ENCODE measurements at places on chromosomes 2 and 18. TPM values are rescaled to one million over a fixed set of nuclear protein-coding genes. Genes with fewer than 3 reads are reported as not detected.

The ACOXL gene
- 0.58 TPM for total RNA-seq

The MATN3 gene
- total RNA-seq = 7.6 TPM

DNA sequence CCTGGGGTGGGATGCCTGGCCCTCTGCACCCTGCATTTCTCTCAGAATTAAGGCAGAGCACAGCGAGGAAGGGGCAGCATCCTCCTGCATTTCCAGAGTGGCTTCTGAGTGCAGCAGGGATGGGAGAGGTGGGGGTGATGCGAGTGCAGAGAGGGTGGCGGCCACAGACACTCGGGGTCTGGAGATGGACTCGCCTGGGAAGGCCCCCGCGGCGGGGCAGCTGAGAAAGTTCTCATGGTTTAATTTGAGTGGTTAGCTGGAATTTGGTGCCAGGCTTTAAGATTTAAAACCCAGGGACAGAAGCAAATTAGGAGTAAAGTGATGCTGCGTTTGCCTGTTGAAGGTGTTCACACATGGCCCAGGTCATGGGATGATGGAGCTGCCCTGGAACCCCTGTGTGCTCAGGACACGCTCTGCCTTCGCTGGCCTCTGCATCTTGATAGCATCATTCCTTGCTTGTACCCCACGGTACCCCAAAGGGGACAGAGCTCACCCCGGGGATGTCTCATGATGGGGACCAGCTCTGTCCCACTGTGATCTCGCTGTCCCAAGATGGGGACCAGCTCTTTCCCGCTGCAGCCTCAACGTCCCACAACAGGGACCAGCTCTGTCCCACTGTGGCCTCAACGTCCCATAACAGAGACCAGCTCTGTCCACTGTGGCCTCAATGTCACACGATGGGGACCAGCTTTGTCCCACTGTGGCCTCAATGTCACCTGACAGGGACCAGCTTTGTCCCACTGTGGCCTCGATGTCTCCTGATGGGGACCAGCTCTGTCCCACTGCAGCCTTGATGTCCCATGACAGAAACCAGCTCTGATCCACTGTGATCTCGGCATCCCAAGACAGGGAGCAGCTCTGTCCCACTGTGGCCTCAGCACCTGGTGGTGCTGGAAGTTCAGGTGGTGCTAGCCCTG is 27.5 kb downstream of the TMEM18 start:
- no peak for DNase-seq

The CRYGC gene
- total RNA-seq = not detected

DNA sequence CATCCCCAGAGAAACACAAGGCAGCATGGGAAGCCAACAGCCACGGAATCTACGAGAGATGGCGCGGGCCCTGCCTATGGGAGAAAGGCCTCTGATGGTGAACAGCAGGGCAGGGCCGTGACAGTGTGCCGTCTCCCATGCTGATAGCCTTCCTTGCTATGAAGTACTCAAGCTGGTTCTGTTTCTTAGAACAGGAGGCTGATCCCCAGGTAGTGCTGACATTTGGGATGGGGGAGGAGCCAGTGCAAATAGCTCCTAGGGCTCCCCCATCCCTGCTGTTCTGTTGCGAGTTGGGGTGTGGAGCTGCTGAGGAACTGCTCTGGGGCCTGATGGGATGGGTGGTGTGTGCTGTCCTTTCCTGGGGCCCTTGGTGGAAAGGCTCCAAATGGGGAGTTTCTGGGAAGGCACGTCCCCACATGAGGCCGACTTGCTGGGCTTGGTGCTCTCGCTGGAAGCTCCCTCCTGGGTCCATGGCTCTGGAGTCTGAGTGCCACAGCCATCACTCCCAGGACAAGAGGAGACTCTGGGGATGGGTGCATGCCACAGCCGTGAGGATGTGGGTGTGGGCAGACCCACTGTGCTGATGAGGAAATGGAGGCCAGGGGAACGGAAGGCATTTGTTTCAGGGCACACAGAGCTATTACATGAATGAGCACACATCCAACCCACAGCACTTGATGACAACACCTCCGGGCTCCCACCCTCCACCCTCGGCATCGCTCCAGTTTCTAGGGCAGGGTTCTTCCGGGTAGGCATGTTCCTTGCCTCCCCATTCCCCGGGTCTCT is 246.8 kb downstream of the HDAC4 start:
- DNase-seq = no peak

DNA sequence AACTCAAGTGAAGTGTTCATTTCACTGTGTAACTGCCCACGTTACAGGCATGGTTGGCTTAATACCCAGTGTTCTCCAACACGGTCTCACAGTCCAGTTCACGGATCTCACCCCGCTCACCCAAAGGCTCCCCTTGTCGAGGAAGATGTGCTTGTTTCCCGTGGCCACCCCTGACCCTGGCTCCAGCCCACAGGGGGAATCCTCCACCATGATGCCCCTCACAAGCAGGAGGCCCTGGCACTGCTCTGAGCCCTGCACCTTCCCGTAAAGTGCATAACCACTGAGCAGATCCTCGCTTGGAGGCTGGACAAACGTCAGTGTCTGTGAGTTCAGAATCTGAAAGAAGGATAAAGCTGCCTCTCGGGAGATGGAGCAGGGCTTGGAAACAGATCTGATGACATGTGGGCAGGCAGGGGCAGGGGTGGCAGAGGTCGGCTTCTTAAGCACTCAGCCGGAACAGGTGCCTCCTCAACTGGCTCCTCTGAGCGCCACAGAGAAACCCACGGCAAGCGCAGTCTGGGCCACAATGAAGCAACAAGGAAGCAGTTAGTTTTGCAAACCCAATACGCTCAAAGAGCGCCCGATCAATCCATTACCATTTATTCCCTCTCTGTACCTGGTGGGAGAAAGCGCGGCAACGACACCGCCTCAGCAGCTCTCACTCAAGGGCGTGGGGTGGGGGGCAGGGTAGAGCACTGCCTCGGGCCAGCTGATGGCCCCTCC is 17.6 kb downstream of the HDAC4 start:
- no peak for DNase-seq

- no peak for DNase-seq
Measured at GRCh38 chr2:227782804-227783203, 30.8 kb upstream of the CCL20 start.

- no peak for DNase-seq
Measured at GRCh38 chr2:8648441-8649213, 33.2 kb upstream of the ID2 start.

DNA sequence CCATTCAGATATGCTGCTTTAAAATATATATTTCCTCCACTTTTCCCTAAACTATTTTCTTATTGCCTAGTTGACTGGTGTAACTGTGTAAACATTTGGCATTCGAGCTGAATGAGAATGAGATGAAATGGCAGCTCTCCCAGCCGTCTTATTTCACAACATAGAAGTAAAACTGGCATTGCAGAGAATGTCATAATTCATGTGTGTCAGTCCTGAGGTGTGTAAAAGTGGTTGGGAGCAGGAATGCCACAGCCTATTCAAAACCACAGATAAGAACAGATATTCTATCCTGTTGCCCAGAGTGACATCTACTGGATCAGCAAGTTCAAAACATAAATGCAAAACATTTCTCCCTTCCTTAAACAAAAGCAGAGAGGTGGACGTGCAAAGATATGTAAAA is 565.5 kb upstream of the CHAC2 start:
- DNase-seq = peak; percentile 74

- no peak for DNase-seq
Measured at GRCh38 chr2:240155048-240155744, 14.7 kb upstream of the OTOS start.

DNA sequence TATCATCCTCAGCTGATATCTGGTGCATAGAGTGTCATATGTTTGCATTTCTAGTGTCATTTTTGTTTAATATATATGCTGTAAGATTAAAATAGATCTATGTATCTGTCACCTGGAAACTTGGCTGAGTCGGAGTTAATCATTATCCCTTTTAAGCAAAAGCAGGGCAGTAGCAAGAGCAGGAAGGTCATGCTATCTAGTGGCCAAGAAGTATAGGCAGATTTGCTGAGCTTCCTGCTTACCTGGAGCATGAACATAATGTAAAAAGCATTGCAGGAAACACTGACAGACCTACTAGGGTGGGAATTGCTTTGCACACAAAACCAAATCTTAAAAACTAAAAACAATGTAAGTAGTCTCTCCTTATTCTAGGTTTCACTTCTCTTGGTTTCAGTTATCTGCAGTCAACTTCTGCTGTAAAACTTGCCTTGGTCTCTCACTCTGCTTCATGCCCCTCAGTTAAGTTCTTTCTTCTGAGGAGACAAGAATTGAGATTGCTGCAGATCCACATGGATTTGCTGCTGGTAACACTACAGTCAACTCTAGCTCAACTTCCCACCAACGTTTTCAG is 295.3 kb downstream of the CDH7 start:
- DNase-seq = no peak

GRCh38 chr2:238228700-238229099 is 11.1 kb downstream of the HES6 start:
- no peak for DNase-seq

GRCh38 chr2:46006473-46007025 is 290.7 kb upstream of the EPAS1 start:
- DNase-seq = no peak

GRCh38 chr2:320561-320960 is 32.7 kb upstream of the ALKAL2 start:
- no peak for DNase-seq

GRCh38 chr2:68336192-68336591 is 16.4 kb upstream of the CNRIP1 start:
- DNase-seq = peak; percentile 39

DNA sequence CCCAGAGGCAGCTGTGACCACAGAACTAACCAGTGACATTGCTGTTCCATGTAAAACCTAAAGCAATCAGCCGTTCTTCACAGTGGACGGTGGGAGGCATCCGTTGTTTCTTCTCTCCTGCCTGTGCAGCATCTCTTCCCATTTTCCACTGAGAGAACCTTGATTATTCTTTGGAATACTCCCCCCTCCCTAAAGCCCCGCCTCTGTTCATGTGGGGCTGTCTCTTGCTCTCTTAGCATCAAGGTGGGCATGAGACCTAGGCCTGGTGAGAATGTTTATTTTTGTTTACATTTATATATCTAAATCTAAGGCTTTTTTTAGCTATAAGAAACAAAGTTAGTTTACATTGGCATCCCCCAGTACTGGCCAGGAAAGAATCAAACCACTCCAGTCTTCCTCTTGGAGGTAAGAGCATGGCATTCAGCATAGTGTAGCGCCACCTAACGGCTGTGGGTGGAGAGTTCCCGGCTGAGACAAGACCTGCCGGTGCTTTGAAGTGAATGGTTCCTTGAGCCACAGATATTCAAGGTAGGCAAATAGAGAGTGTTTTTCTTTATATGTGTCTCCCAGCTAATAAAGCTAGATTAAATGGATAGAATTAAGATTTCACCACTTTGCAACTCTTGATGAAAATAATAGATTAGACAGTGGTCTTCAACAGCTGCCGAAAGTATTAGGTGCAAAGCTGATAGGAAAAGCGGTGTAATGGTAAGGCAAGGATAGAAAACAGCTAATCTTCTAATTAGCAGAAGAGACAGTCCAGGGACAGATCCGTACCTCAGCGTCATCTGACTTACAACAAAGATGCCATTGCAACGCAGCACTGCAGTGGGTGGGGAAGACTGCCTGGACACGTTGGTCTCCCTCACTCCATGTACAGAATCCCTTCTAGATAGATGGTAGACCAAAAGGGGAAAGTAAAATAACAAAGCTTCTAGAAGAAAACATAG is 219.6 kb upstream of the RAB12 start:
- DNase-seq = peak; percentile 25

DNA sequence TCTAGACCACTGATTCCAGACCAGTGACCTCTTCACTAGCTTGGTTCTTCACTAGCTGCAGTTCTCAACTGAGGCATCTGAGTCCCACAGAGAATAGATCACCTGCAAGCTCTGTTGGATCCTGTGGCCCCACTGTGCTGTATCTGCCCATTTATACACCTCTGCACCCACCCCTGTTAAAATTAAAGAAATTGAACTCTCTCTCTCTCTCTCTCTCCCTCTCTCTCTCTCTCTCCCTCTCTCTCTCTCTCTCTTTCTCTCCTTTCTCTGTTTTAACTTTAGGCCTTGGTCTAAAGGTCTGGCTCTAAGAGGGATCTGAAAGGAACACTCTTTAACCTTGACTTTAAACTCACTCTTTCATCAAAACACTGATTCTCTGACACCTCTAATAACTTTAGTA is 150.5 kb downstream of the ZEB2 start:
- DNase-seq = no peak

GRCh38 chr2:65452150-65452895 is 19.9 kb upstream of the SPRED2 start:
- no peak for DNase-seq

DNA sequence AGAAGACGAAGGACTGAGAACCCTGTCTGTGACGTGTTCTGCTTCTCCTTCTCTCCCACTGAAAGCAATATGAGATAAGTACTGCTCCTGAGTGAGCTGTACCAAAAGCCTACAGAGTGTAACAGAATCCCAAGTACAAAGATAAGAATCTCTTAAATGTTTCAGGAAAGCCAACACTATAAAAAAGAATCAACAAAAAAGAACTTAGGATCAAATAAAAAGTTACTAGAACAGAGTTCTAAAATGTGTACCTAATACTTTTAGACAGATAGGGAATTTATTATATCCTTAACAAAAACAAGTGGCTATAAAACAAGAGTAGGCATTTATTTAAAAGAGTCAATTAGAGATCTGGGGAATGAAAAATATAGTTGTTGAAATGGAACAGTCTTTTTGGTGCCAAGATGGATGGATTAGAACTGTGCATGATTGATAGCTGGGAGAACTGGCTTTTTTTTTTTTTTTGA is 49.0 kb downstream of the NCOA1 start:
- DNase-seq = no peak

DNA sequence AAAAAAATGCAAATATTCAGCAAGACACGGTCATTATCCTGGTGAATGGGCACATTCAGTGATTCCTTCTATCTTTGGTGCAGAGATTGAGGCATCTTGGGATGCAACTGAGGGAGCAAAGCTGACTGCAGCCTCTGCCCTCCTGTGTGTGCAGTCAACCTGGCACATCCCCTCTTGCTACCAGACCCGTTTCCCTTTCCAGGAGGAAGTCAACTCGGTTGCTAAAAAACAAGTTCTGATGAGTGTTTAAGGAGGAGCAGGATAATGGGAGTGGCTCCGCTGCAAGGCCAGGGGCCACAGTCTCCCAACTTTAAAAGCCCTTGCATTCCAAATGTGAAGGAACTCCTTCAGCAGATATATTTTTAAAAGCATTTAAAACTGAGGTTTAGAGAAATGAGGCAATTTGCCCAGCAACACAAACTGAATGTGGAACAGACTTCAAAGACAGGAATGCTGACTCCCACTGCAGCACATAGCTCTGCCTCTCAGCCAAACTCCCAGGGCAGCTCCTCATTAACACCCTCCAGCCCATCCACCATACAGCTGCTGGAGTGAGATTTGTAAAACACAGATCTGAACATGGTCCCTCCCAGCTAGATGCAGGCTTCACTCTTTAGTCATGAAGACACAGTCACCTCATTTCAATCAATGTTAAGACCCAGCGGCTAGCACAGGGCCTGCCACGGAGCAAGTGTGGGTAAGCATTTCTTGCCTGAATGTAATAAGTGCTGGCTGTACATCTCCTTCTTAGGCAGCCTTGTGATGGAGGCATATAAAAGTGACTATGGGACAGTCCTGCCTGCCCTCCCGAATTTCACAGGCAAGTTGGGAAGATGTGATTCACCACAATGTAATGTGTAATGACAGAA is 54.3 kb downstream of the VSNL1 start:
- DNase-seq = no peak
